Esophagus mucosa (tissue), 1 donor: ENCODE measurements at places on chromosomes 16 and 17.

- peak; percentile 73 for ATAC-seq
Measured at GRCh38 chr16:11597235-11598095, 10.7 kb upstream of the LITAF start.

DNA sequence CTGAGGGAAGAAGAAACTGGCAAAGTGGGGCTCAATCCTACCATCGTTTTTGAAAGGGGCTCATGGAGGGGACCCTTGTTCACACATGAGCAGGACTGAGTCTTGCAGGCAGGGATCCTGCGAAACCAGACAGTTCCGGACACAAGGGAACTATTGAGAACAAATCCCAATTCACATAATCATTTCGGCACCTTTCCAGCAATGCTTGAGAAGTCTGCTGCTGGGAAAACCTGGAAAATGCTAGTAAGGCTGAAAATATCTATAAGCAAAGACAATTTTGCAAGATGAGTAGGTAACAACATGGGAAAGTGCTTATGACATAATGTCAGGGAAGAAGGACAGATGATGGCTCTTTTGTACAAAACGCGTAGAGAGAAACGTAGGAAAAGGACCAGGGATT is 52.1 kb upstream of the BPTF start:
- no peak for ATAC-seq

DNA sequence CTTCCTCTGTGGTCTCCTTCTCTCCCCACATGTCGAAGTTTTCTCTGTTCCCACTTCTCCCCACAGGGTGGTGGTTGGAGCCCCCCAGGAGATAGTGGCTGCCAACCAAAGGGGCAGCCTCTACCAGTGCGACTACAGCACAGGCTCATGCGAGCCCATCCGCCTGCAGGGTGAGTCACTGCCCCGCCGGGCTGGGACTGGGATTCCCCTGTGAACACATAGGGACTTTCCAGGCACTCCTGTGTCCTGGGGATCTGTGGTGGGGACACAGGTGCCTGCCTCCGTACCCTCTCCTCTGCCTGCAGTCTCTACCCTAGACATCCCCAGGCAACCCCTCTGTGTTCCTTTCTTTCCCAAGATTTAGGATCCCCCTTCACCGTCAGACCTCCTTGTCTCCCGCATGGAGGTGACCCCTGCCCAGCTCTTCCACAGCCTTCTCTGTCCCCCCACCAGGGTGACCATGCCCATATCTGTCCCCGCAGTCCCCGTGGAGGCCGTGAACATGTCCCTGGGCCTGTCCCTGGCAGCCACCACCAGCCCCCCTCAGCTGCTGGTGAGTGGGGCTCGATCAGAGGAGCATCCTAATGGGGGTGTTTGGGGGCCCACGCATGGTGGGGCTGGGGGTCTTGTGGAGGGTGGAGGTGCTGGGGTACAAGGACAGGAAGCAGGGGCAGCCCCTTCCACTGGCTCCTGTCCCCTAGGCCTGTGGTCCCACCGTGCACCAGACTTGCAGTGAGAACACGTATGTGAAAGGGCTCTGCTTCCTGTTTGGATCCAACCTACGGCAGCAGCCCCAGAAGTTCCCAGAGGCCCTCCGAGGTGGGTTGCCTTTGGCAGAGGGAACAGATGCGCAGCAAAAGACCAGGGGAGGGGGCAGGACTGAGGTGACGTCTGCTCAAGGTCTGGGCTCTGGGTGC is 5.8 kb downstream of the ITGAM start:
- ATAC-seq = peak; percentile 92

- no peak for ATAC-seq
Measured at GRCh38 chr16:85757341-85757822, 6.5 kb upstream of the C16orf74 start.

GRCh38 chr17:54680410-54680809 is 220.2 kb upstream of the TOM1L1 start:
- ATAC-seq = no peak
